ENCODE measurements at places on chromosomes 13 and 19.

DNA sequence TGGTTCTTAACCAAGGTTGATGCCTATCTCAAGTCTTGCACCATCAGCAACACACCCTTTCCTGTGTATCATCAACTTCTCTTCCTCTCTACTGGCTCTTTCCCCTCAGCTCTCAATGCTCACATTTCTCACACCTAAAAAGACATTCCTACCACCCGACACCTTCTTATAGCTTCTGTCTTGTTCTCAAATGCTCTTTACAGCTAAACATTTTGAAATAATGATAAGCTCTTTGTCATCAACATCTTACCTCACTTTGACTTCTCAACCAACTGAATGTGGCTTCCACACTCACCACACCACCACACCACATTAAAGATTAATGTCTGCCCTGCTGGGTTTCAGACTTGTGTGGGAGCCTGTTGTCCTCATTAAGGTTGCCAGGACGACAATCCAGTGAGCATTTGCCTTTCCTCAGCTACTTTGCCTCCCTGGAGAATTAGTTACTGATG lies 67.8 kb downstream of the RXFP2 start:
- peak; percentile 64 for DNase-seq

DNA sequence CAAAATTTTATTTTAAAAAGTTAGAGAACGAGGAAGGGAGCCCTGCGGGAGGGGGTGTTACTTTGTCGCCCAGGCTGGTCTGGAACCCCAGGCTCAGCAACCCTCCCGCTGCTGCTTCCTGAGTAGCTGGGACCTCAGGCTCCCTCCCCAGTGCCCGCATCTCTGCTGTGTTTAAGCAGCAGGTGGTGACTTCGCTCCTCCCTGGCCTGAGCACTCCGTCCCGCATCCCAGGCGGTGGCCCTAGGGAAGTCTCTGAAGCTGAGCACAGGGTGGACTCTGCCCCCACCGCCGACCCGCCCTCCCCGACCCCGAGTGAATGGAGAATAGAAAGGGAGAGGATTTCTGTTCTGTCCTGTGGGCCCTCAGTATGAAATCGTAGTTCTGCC lies 30.5 kb downstream of the ZNF701 start:
- no peak for DNase-seq

DNA sequence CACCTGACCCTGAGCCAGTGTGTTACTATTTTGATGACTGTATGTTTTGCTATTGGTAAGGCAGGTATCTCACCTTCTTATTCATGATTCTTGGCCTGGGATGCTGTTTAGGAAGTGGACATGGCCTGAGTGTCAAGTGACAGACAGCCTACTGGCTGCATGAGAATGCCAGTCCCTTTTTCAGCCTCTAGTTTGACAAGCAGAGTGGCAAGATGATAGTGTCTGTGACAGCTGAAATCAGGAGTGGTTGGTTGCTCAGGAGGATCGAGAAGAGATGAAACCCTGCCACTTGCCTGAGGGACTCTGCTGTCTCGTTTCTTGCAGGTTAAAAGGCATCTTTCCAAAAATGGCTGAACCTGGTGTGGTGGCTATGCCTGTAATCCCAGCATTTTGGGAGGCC lies 7.1 kb upstream of the ELOF1 start:
- no peak for DNase-seq

DNA sequence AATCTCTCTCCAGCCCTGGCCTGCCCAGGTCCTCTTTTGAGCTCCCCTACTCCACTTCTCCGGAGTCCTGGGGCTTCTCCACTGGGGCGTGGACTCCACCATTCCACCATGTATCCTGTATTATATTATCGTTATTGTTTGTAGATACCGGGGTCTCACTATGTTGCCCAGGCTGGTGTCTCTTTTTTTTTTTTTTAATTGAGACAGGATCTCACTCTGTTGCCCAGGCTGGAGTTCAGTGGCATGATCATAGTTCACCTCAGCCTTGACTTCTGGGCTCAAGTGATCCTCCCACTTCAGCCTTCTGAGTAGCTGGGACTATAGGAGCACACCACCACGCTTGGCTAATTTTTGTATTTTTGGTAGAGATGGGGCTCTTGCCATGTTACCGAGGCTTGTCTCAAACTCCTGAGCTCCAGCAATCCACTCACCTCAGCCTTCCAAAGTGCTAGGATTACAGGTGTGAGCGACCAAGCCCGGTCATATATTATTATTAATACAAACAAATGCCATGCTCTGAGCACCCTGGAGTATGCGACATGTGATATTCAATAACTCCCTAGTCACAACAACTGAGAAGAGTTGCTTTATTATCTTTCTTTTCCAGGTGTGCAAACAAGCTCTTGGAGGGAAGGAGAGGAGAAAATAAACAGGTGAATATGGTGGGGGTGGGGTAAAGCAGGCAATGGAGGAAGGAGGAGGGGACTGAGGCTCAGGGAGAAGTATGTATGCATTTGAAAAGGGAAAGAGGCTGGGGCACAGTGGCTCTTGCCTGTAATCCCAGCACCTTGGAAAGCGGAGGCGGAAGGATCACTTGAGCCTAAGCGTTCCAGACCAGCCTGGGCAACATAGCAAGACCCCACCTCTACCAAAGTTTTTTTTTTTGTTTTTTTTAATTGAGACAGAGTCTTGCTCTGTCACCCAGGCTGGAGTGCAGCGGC lies 2.8 kb upstream of the CERS4 start:
- no peak for DNase-seq

DNA sequence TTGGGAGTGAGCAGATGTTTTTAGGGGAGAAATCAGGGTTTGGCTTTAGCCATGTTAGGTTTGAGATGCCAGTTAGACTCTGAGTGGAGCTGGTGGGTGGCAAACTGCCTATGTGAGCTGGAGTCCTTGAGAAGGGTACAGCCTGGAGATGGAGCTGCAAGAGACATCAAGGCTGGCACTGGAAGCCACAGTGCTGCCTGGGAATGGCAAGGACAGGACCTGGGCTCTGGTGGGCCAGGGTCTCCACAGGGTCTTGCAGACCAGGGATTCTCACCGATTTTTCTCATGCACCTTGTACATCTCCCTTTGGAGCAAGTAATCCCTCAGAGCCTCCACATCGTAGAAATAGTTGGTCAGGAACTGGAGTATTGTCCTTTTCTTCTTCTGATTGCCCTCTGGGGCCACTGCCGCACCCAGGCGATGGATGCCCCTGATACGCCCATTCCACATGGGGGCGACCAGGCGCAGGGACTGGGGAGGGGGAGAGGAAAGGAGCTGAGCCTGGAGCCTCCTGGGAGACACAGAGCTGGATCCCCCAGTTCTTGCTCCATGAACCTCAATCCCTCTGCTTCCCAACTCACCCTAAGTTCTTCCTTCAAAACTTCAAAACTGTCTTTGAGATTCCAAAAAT lies 1.7 kb downstream of the DMAC2 start:
- DNase-seq, result no peak

DNA sequence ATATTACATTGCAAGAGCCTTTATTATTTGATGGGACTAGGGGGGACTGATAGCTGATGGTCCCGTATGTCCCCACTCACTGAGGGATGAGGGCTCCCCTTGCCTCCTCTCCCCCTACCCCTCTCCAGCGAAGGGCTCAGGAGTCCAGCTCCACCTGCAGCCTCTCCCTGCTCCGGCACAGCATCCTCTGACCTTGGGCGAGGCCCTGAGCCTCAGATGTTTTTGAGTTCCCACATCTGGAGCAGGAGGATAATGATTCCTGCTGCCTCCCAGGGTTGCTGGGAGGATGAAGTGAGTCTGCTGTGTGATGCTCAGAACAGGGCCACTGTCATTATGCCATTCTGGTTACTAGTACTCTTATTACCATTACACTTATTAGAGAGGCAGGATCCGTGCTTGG lies 15.0 kb downstream of the PAK4 start:
- DNase-seq, result no peak

GRCh38 chr19:10888421-10888866 lies 17.1 kb downstream of the CARM1 start:
- DNase-seq, result no peak

DNA sequence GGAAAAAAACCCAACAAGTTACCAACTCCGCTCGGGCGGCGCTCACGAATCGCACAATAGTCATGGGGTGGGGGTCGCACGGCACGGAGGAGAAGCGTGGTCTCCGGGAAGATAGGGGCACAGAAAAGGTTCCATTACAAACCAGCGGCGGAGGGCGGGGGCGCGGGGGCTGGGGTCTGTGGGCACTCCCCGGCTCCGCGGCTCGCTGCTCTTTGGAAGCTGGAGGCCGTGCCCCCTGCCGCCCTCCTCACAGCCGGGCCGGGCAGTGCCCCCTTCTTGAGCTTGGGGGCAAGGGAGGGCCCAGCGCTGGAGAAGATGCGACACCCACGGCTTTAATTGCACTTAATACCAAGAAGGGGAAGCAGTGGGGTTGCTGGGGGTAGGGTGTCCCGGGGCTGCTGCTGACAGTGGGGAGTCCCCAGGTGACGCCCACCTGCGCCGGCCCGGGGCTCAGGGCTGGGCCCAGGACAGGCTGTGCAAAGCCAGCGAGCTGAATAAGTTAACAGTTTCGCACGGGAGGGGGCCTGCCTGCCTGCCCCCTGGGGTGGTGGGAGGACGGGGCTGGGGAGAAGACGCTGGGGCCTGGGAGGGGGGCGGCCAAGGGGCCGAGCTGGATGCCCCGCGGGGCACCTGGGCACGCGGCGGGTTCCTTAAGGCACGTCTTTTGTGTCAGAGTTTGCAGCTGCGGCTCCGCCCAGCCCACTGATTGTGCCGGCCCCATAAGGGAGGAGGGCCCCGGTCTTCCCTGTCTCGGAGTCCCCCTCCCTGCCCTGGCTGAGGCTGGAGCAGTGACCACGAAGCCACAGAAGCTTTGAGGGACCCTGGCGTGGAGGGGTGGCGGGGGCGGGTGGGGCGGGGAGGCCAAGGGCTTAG lies 9.8 kb downstream of the DCAF15 start:
- DNase-seq, result no peak

GRCh38 chr13:86741762-86742285 lies 929.3 kb upstream of the SLITRK5 start:
- no peak for DNase-seq

DNA sequence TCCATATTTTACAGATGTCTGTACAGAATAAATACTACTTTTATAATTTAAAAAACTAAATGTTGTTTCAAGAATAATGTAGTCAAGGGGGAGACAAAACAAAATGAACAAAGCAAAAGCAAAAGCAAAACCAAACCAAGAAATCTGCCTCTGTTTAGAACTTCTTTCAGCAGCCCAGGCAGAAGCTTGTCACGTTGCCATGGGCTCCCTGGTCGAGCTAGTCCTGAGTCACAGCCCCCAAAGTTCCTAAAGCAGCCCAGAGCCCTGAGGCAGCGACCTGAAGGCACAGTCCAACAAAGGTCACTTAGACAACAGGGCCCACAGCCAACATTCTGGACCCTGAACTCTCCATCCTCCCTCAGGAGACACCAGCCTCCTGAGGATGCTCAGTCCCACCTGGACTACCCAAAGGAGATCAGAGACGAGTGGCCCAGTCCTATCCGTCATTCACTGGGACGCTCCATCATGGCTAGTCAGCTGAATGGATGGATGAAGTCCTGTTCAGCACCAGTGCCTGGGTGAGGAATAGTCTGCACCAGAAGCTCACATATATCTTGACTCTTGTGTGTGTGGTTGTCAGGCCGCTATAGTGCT lies 41.7 kb downstream of the SIAH3 start:
- DNase-seq, result no peak

DNA sequence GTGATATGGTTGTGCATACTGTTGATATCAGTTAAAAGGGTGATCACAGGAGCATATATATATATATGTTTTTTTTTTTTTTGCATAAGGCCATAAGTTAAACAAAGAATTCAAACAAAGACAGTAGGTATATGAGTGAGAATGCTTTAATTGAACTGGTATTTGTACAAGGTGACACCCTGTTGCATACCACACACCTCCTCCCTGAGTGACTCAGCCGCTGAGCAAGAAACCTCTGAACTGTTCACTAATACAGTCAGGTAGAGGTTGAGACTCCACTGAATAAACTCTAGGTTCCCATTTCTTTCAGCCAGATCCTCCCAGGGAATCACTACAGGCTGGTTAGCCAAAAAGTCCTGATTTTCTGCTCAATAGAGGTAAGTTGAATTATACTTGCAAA lies at the start of gene SCEL:
SCEL (plus strand) TSS at position 259 of the 400 bp plus-strand sequence. CDS start 20,170 bp downstream, outside the sequence.
- DNase-seq, result no peak

DNA sequence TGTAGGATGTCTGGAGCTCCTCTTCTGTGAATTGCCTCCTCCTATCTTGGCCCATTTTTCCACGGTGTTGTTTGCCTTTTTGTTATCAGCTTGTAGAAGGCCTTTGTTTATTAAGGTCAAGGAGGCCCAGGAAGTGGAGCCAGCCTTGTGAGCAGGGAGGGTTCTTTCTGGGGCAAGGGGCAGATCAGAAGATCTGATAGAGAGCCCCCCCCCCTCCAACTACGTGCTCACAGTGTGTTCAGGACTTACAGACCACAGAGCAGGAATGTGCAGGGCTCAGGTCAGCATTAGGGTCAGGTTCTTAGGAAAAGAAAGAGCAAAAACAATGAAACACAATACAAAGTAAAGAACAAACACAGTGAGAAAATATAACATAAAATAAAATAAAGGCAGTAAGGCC lies 59.4 kb downstream of the CCNE1 start:
- no peak for DNase-seq

DNA sequence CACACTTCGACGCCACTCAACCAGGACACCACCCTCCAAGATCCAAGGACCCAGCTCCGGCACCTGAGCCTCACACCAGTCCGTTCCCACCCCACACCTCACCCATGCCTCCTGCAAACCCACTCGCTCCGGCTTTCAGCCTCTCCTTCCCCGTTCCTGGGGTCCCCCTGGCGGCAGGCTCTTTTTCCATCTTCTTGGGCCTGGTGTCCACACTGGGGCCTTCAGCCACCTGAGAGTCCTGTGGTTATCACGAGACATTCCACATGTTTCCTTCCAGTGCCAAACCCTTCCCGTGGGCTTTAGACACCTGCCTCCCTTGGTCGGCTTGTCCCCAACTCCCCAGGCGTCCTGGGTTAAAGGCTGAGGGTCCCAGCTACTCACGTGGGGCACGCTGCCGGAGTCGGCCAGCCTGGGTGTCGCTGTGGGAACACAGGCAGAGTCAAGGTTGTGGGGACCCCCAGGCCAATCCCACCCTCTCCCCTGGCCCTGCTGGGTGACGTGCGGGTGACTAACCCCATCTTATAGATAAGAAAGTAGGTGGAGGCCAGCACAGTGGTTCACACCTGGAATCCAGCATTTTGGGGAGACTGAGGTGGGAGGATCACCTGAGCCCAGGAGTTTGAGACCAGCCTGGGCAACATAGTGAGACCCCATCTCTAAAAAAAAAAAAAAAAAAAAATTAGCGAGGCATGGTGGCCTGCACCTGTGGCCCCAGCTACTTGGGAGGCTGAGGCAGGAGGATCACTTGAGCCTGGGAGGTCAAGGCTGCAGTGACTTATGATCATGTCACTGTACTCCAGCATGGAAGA lies 1.9 kb downstream of the JSRP1 start:
- DNase-seq, result no peak

All from AG10803 (cell line).